ENCODE measurements at places on chromosomes 4 and X.
A peak's percentile ranks its signal among the peaks of the same experiment; 100 is the strongest.

DNA sequence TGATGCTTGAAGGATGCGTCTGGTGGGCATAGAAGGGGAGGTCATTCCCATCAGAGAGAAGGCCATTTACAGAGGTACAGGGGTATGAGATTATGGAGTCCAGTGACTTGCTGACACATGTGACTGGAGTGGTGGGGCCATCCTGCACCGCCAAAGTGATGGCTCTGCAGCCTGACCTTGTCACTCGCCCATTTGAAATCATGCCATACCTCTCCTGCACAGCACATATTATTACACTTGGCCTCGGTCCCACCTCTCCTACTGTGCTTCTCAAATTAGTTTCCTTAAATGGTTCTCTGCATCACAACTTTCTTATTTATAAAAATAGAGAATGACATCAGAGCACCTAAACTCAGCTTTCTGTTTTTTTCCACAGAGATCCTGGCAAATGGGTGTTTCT lies 60.7 kb upstream of the HAND2 start:
- DNase-seq = no peak

DNA sequence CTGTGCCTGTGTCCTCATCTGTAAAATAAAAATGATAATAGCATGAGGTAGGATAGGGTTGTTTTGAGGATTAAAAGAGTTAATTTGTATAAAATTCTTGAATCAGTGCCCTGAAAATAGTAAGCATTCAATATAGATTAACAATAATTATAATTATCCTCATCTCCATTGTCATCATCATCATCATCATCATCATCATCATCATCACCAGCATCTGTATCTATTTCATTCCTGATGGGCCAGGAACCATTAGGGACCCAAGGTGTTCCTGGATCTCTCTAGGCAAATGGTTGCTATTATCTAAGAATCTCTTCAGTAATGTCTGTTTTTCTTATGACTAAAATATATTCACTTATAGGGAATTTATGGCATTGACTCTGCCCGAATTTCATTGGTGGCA lies 31.6 kb downstream of the RASSF6 start:
- no peak for DNase-seq

DNA sequence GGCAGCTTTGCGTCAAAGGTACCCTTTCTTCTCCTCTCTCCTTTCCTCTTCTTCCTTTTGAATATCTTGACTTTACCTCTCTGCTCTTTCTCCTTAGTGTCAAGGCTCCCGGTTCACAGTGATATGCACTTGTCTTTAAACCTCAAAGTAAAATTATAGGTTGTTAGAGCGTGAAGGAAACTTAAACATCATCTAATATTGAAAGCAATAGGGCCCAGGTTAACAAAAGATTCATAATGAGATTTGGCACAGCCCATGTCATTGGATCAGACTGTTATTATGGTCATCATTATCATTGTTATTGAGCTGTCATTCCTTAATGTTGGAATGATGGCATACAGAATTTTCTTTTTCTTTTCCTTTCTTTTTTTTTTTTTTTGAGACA lies 32.5 kb downstream of the FTHL17 start:
- no peak for DNase-seq

DNA sequence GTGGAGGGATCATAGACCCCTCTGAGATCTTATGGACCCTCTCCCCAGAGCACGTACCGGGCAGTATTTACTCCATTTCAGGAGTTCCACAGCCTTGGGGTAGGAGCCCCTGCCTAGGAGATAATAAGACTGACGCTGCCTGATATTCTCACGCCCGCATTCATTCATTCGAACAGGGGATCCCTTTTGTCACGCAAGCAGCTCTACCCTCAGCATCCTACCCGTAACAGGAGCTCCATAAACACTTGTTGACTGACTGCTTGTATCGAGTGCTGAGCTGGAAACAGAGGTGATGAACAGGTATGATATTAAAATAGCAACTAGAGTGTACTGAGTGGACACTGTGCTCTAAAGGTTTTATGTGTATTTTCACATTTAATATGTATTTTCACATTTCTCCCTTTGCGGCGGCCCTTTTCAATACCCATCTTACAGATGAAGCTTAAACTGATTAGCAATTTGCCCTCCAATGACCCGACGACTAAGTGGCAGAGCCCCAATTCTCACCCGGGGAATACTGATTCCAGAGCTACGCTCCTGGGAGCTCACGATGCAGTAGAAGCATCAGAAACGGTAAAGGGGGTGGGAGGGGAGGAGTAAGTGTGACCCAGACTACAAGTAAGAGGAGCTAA lies 888 bp downstream of the RAB28 start:
- peak; percentile 32 for DNase-seq
